ENCODE measurements at places on chromosomes 7 and 10.

GRCh38 chr7:87316097-87316700, 29.3 kb upstream of the CROT start:
- DNase-seq: no peak

DNA sequence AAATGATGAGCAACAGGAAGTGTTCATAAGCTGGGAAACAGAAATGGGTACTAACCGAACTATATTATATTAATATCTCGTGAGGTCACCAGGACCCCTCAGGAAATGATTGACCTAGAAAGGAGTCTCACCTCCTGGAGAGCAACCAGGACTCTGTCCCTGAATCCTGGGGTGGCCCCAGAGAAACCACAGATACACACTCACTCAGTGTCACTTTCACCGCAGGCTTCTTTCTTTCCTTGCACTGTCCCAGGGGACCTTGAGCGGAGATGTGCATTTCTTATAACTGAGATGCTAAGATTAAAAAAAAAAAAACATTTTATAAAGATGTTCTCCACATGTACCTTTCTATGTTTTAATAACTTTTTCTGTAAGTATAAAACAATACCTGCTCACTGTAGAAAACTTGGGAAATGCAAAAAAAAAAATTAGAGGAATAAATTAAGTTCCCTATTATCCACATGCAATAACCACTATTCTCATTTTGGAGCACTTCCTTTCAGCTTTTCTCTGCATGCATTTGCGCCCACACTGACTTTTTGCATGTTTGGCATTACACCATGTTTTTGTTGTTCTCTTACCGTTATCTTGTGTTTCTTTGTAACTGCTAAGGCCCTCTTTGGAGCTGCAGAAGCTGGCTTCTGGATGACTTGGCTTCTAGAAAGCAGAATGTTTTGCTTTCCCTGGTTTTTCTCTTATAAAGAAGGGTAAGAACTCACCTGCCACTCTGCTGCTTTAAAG, 15.0 kb downstream of the NOD1 start:
- no peak for DNase-seq

- no peak for DNase-seq
Observed at GRCh38 chr10:92965314-92965713, 95.3 kb upstream of the CYP26C1 start.

DNA sequence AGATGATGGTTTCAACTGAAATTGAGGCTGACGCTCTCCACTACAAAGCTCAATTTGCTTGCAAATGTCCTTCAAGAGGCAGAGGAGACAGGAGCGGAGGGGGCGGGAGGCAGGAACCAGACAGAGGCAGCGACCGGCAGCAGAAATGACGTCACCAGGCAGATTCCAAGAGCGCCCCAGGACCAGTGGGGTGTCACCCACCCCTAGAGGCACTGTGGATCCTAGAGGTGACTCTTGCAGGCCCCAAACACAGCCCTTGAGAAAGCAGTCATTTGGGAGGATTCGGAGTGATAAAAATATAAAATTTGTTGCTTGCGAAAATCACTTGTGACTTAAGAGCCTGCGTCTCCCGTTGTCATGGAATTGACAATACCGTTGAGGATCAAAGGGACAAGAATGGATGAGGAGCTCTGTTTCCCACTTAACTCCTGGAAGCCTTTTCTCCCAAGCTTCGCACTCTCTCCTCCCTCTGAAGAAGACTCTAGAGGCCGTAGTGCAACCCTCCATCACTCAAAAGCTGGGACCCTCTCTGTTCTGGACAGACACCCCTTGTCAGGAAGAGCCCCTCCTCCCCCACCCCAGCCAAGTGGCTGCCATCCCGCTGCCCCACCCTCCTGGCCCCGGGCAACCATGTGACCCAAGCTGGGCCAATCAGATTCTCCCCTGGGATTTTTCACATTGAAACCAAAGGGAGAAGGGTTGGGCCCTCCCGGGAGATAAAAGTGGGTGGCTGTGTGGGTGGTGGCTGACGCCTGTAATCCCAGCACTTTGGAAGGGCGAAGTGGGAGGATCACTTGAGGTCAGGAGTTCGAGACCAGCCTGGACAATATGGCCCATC, 16.3 kb upstream of the SLC29A4 start:
- DNase-seq: no peak

- no peak for DNase-seq
Observed at GRCh38 chr10:132564690-132565089, 27.1 kb downstream of the INPP5A start.

GRCh38 chr10:129203819-129204218, 263.2 kb upstream of the MGMT start:
- DNase-seq: no peak

DNA sequence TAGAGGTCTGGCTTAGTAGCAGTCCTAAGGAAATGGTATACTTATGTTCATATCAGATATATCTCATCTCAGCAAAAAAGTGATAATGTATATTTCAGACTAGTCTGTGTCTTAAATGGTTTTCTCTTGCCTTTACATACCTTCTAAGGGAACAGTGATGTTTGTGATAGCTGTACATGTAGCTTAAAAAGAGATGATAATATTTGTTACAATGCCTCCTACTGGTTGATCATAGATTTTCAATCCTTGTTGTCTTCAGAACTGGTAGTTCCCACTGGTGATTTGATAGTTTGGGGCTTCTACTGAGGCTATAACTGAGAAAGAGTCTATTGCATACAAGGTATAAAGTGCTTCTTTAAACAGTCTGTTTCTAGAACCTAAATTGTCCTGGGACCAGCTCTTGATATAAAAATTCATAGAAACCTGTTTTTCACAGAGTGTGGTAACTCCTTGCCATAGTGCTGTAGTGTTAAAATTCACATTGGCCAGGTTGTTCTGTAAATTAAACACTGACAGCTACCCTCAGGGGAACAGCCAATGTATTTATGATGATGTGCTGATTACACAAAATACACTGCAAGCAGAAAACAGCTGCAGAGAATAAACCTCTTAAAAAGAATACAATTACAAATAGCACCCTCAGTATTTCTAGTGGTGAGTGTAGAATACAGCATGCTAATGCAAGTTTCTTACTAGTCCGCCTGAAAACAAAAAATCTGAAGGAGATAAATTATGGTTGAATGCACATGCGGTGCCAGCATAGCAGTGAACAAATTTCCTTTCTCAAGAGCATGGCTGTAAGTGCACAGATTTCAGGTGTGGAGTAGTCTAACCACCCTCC, 90.3 kb downstream of the BTRC start:
- DNase-seq: no peak

GRCh38 chr10:21524131-21524525, 1.4 kb downstream of the SKIDA1 start:
- no peak for DNase-seq

DNA sequence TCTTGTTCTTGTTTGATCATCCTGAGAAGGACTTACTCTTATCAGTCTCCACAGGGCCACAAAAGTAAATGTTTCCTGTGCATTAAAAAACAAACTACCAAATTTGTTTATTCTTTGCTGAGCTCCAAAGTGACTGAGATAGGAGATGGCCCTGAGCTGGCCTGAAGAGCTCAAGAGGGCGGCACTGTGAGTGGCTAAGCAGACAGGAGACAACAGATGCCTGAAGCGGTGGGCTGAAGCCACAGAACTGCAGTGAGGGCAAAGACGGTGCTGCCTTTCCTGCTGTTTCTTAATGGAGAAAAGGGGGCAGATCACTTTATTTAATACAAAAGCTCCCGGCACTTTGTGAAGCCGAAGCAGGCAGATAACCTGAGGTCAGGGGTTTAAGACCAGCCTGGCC, 379.6 kb downstream of the ARL4A start:
- DNase-seq: no peak

- DNase-seq: no peak
Observed at GRCh38 chr7:143455491-143455890, 12.2 kb downstream of the TAS2R60 start.

- DNase-seq: no peak
Observed at GRCh38 chr7:134667899-134668298, 21.2 kb downstream of the BPGM start.

GRCh38 chr7:152370297-152370696, 65.5 kb downstream of the KMT2C start:
- no peak for DNase-seq

DNA sequence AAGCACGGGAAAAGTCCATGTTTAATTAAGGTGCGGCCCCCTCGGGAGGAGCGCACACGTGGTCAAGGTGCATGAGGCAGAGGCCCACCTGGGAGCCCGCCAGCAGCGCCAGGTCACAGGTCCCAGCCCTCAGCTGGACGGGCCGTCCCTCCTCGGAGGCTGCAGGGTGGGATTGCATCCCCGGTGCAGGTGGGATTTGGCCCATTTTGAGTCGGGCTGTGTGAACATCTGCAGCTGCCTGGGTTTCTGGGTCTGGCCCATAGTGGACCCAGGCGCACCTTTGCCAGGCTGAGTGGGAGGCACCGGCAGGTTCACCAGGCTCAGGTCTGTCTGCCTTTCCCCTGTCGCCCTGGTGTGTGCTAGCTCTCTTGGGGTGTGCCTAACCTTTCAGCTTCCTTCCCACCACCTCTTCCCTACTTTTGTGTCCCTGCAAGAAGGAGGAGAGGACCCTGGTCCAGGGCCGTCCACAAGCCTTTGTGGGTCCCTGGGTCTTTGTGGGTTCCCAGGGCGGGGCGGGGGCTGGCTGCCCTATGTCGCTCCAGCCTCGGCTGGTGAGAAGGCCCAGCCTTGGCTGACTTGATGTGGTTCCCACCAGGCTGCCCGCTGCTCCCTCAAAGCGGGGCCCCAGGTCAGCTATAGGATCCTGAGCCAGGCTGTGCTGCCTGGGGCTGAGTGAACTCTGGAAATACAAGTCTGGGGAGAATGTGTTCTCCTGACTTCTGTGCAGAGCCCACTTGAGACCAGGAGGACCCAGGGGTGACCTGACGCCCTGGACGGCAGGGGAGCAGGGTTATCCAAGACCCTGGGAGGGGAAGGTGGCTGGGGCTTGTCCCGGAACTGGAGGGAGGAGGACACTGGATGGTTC, 186.7 kb upstream of the SHH start:
- DNase-seq: no peak

- DNase-seq: no peak
Observed at GRCh38 chr7:142587578-142588191, 161.6 kb upstream of the PRSS1 start.

DNA sequence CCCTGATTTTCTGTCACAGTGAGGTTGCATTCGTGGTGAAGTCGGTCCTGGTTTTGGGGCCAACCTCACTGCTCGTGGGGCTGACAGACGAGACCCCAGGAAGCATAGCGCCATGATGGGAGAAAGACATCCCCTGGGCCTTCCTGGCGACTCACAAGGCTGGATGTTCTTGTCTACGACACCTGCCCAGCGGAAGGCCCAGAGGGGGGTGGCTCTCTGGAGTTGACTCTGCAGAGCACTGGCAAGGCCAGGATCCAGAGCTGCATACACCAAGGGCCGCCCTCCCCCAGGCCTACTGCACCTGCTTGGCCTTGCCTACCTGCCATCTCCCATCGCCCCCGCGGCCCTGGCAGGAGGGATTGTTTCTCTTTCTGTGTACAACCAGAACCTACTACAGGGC, 608.9 kb downstream of the PTPRN2 start:
- DNase-seq: no peak

GRCh38 chr7:123867225-123867624, 22.3 kb downstream of the HYAL4 start:
- DNase-seq: no peak

DNA sequence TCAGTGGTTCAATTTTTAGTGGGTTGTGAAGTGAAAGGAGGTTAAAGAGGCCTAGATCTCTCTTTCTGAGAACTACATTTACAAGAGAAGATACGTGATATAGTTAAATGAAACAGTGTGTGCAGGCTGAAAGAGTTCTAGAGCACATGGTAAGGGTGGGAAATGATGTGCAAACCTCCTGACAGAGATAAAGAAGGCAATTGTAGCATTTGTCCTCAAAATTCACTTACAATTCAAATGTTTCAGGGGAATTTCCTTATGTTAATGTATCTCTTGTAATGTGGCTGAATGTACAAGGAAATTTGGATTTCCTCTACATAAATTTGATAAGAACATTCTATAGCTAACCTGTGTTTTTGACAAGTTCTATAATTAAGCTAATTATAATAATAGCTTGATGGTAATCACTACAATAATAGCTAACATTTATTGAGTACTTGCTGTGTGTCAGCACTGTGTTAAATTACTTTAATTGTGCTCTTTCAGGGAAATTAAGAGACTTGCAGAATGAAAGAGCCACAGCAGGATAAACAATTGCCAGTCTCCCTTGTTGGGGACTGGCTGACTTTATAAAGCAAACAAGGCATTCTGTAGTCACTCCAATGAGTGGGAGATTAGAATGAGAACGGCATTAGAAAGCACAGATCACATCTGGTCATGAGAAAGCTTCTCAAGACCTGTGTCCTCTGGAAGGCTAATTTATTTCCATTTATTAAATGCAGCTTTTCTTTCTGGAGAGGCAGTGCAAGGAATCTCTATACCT, 139.7 kb upstream of the TMEM72 start:
- DNase-seq: no peak

GRCh38 chr7:13821152-13821787, 168.2 kb downstream of the ETV1 start:
- no peak for DNase-seq

GRCh38 chr7:107966711-107967110, 36.2 kb downstream of the LAMB1 start:
- DNase-seq: no peak

DNA sequence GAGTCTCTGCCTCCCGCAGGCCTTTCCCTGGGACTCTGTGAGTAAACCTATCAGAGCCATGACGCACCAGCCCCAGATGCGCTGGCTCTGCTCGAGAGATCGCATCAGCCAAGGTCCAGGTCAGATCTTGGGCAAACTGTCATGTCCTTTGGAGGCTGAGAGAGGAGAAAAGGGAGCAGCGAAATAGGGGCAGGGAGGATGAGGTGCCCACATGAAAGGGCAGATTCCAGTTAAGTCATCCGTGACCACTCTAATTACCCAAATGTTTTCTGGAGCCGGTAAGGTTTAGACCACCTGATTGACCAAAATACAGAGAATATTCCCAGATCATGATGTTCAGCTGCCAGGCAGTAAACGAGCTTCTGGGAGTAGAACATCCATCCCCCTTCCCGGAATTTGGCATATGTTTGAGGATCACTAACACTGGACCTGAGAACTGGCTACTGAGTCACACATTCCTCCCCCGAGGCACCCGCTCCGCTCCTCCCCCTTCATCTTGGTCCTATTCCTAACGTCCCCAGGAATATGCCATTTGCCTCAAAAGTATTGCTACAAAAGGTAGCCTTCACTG, 88.0 kb downstream of the FGFR2 start:
- DNase-seq: no peak

- no peak for DNase-seq
Observed at GRCh38 chr7:13021566-13022300, 334.3 kb downstream of the ARL4A start.

DNA sequence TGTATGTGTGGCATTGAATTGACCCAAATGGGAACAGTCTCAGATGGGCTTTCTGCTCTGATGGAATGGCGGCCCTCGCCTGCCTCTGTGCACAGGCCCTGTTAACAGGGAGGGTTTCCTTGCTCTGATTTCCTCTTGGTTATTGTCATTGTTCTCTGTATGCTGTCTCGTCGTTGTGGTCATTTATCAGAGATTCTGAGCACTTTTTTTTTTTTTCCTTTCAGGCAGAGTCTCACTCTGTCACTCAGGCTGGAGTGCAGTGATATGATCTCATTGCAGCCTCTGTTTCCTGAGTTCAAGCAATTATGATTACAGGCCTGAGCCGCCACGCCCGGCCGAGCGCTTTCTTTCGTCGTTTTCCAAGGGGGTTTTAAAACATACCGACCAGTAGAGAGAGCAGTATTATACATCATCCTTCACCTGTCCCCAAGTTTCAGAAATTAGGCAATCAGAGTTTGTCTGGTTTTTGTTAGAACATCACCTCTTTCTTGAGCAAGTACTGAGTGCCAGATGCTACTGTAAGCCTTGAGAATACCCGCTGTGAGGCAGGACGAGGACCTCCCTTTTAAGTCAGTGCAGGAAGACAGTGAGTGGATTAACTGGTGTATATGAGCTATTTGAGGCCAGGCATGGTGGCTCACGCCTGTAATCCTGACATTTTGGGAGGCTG, 6.5 kb downstream of the CHST12 start:
- no peak for DNase-seq
